ENCODE measurements at places on chromosomes 4 and X.

- peak; percentile 55 for DNase-seq
- 0 out of 2 replicates have a peak within 1 kb of the TSS, but pooled peaks have one; percentile 11 for H3K27ac ChIP-seq
- no peaks in the 10 kb centered on the region for H3K36me3 ChIP-seq
- peaks cover 5% of the 10 kb centered on the region for H3K4me1 ChIP-seq
- H3K27me3 ChIP-seq, result no peaks in the 10 kb centered on the region
Measured at GRCh38 chr4:117084866-117085701, at the start of gene TRAM1L1. Gene TRAM1L1, minus strand, starts transcription at chr4:117085576. Its CDS starts 183 bp downstream, at chr4:117085393.

GRCh38 chr4:187608001-187608421 is 387.6 kb upstream of the ZFP42 start:
- no peak overlapping the region for H3K4me3 ChIP-seq
- H3K36me3 ChIP-seq, result no peaks in the 10 kb centered on the region
- no peak overlapping the region for H3K27ac ChIP-seq

- peaks cover 4% of the 10 kb centered on the region for H3K4me1 ChIP-seq
- no peak overlapping the region for H3K27ac ChIP-seq
- H3K4me3 ChIP-seq, result no peak overlapping the region
- DNase-seq, result no peak
Measured at GRCh38 chrX:102964940-102965339, 27.9 kb downstream of the RAB40AL start.

- peaks cover 11% of the 10 kb centered on the region for H3K4me1 ChIP-seq
- no peak overlapping the region for H3K4me3 ChIP-seq
- no peak for DNase-seq
- no peak overlapping the region for H3K27ac ChIP-seq
- no peaks in the 10 kb centered on the region for H3K36me3 ChIP-seq
Measured at GRCh38 chr4:123312951-123313592, 83.5 kb upstream of the SPRY1 start.

- no peaks in the 10 kb centered on the region for H3K27me3 ChIP-seq
- H3K4me1 ChIP-seq, result 0 out of 2 replicates have a peak, but pooled peaks cover 3% of the 10 kb centered on the region
- H3K36me3 ChIP-seq, result no peaks in the 10 kb centered on the region
Measured at GRCh38 chrX:73076838-73077237, 2.5 kb downstream of the PABPC1L2A start.

Data from PC-3 (cell line).